ENCODE measurements at places on chromosomes 7 and 10. TPM values are rescaled to one million over a fixed set of nuclear protein-coding genes. Genes with fewer than 3 reads are reported as not detected.

Gene ADCYAP1R1
- 0.56 TPM for total RNA-seq

Gene CALML5
- not detected for total RNA-seq

Gene CYP3A4
- not detected for total RNA-seq

Gene DNMBP
- total RNA-seq = 13.1 TPM

Gene PLAU
- 5.4 TPM for total RNA-seq
